CD4-positive, alpha-beta T cell treated with Interleukin-2 at 100 ng/mL for 4 hours (primary cell): ENCODE measurements at places on chromosomes 11 and 22.

GRCh38 chr11:61610905-61611304 is 30.0 kb upstream of the SYT7 start:
- DNase-seq = no peak

GRCh38 chr11:79973721-79974617 is 533.1 kb upstream of the TENM4 start:
- no peak for DNase-seq

DNA sequence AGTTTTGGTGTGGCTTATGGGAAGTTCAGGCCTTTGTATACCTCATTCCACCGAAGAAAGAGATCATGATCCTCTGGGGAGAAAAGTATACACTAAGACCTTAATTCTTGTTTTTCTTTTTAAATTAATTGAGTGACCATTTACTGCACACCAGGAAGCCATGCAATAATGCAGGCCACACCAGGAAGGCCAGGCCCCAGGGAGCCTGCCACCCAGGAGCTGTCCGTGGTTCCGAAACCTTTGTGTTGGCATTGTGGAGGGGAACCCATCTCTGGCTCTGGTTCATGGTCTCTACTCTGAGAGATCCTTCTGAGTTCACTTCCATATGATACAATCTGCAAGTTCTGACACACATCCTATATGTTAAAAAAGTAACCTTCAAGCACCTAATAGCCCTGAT is 291.8 kb downstream of the MIAT start:
- DNase-seq = no peak

DNA sequence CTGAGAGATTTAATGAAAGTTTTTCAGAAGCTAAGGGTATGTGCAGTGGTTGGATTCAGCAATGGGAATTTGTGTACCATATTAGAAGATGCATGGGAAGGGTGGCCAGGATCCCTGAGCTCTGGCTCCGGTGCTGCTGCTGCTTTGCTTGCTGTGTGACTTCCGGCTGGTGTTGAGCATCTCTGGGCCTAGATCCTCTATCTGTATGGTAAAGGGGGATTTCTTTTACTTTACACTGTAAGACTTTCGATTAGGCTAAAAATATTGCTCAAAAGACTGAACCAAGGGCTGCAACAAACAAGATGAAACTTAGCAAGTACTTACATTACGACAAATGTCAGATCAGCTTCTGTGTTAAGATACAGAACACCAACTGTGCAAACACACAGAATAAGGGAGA is 39.1 kb downstream of the XRRA1 start:
- no peak for DNase-seq
